ENCODE measurements at places on chromosomes 1 and 21.

- no peak for DNase-seq
Measured at GRCh38 chr1:184051138-184051484, 419 bp upstream of the TSEN15 start.

DNA sequence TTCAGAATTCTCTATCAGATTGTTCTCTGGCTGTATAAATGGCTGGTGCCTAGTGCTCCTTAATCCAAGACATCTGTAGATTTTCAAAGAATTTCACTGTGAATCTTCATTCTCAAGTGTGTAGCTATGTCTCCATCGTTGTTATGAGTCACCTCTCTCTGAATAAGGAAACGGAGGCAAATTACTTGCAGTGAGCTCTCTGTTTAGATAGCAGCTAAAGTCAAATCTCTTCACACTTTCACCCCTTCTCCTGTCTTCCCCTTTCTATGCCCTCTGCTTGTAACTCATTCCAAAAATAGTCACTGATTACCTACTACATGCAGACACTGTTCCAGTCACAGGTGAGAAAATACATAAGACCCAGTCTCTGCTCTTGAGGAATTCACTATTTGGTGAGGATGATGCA lies 39.7 kb downstream of the CHML start:
- peak; percentile 24 for DNase-seq

DNA sequence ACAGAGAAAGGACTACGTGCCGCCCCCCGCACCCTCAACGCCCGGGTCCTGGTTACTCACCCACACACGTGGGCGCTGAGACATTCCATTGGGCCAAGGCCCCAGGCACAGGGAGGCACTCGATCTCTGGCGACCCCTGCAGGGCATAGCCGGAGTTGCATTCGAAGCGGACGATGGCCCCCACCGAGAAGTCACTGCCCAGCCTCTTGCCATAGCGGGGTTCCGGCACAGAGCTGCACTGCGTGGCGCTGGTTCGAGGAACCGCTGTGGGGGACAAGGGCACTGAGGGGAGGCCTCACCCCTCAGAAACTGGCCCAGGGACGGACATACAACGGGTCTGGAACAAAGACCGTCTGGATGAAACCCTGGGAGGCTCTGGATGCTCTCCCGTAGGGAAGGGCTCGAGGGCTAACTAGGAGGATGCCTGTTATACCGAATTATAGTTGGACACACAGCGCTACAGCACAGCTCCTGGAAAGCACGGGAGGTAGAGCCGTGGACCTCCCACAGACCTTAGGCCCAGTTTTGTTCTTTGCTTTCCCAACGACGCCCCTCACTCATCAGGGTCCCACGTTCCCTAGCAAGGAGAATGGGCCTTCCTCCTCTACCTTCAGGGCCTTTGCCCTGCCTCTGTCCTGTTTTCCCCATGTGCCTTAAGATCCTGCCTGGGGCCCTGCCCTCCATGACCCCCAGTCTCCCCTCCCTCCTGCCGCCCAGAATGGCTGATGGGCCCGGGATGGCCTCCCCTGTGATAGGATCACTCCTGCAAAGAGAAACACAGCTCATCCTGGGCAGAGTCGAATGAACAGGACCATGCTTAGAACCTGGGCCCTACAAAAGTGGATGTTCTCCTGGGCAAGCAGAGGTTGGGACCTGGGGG lies 152.8 kb downstream of the ZSCAN20 start:
- DNase-seq = no peak

DNA sequence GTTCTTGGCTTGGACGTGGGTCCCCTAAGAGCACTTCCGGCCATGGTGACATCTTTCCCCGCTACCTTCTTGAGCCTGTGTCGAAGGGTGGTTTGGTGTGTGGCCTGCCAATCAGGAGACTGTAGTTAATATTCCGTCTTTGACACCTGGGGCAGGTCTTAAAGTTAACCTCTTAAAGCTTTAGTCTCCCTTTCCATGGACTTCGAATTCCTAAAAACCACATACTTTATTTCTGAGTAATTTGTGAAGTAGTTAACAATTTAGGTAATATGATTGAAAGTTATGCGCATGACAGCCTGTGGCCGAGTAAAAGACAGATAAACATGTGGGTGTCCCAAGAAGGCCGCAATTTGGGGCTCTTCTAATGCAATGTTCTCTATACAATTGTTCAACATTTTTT lies 10.2 kb upstream of the RAB29 start:
- no peak for DNase-seq

DNA sequence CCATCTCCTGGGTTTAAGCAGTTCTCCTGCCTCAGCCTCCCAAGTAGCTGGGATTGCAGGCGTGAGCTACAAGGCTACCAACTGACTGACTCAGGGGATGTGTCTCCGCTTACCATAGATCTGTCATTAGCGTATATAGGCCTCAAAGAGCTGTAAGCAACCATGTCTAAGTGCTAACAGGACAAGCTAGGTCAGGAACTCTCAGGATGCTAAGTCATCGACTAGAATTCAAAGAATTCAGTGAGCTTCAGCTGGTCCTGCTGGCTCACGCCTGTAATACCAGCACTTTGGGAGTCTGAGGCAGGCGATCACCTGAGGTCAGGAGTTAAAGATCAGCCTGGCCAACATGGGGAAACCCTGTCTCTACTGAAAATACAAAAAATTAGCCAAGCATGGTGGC lies 29.5 kb downstream of the CAPN2 start:
- DNase-seq = no peak

DNA sequence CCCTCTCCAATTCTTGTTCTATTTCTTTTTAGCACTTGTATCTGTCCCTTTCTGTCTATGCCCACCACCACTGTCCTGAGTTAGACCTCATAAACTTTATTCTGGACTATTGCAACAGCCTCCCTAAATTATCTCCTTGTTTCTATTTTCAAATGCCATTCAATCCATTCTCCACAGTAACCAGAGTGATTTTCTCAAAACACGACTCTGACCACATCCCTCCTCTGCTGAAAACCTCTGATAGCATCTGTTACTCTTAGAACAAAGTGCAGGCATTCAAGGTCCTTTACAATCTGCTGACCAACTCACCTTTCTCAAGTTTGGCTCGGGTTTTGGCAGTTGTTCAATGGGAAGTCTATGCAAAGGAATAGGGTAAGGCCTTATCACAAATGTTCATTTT lies 22.8 kb upstream of the GPX7 start:
- DNase-seq = no peak

- DNase-seq = peak; percentile 40
Measured at GRCh38 chr1:3611170-3612019, at the start of gene MEGF6. MEGF6 (minus strand) TSS chr1:3611508; CDS start chr1:3611268, 240 bp downstream.

DNA sequence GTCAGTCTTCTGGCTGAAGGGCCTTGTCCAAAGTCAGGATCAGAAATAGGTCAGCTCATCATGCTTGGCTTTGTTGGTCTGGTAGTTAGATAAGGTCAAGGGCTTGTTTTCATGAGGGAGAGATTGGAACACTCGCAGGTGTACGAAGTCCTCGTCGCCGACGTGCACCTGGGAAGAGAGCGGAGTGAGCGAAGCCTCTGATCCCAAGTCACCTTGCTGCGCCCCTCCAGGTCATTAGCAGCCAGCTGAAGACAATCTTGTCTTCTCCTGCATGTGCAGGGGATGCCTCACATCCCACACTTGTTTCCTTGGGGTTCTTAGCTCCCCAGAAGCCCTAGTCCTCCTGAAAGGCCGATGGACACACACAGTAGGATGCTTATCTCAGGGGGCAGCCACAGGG lies 1.9 kb downstream of the CSTB start:
- no peak for DNase-seq

DNA sequence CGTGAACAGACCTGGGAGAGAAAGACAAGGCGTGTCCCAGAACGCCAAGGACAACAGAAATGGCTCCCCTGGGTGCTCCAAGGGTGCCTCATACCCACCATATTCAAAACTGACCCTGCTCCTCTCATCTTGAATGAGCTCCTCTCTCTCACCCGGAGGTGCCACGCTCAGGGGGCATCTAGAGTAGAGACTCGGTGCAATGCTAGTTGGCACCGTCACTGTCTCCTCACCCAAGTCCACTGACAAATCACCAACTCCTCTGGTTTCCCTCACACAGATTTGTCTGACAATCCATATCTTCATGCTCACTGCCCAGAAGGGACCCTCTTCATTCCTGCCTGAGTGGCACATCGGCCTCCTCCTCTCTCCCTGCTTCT lies 5.0 kb downstream of the TMEM125 start:
- DNase-seq = no peak

DNA sequence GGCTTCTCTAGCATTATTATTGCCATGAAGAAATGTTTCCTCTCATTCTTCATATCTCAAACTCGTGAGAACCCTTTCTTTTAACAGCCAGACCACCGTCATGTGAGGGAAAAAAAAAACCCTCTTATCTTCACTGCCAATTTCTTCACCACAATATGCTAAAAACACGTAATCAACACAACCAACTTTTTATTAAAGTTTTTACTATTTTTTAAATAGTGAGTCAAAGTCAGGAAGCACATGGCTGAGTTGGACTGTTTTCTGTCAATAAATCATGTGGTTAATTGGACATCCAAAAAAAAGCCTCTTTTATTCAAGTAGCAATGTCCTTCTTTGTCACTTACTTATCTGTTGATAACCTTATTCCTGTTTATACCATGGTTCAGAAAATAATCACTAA lies 55.9 kb upstream of the SAMD13 start:
- no peak for DNase-seq

GRCh38 chr1:94096797-94097549 lies 24.0 kb downstream of the ABCA4 start:
- DNase-seq = no peak

DNA sequence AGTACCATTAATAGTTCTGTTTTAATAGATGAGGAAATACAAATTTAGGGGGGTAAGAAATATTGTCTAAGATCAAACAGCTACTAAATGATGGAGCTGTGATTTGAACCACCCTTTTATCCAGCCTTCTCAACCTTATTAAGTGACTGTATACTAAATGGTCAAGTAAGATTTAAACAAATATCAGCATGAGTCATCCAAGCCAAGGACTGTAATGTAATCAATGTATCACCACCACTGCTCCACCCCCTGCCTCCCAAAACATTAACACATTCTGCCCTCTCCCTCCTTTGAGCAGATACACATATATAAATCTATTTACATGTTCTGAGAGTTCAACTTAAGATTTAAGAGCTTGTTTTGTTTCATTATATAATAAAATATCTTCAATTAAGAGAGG lies 58.9 kb downstream of the LRRC40 start:
- no peak for DNase-seq

- no peak for DNase-seq
Measured at GRCh38 chr21:37281993-37282392, 14.9 kb upstream of the VPS26C start.

GRCh38 chr1:32892368-32893197 lies 6.3 kb downstream of the HPCA start:
- peak; percentile 71 for DNase-seq

DNA sequence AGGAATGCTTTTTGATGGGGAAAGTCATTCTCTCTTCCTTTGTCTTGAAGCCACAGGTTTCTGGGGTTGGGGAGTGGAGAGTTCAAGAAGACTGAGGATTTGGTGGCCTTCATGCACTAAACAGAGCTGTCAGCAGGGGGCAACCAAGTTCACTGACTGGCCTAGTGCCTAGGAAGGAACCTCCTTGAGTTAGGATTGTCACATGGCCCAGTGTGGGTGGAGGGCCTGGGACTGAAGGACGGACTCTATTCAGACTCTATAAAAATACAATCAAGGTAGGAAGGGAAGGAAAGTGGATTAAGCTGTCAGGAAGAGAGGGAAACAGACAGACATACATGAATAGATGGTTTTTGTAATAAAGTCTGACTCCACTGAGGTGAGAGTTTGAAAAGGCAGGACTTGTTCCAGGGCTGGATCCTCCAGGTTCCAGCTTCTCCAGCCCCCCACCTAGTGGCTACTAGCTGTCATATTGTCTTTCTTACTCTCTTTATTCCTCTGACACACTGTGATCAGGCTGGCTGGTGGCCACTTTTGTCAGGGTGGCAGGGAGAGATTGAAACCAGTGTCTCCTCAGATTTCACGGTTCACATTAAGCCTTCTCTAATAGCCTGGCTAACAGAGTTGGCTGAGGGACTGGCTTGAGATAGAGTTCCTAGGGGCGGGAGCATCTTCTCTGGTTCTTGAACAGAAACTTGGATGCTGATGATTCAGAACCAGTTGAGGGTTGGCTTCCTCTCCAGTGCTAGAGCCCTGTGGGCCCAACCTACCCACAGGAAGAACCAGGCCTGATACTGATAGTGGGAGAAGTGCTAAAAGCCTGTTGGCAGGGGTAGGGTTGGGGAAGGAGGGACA lies 4.1 kb upstream of the SH3BGRL3 start:
- peak; percentile 84 for DNase-seq

DNA sequence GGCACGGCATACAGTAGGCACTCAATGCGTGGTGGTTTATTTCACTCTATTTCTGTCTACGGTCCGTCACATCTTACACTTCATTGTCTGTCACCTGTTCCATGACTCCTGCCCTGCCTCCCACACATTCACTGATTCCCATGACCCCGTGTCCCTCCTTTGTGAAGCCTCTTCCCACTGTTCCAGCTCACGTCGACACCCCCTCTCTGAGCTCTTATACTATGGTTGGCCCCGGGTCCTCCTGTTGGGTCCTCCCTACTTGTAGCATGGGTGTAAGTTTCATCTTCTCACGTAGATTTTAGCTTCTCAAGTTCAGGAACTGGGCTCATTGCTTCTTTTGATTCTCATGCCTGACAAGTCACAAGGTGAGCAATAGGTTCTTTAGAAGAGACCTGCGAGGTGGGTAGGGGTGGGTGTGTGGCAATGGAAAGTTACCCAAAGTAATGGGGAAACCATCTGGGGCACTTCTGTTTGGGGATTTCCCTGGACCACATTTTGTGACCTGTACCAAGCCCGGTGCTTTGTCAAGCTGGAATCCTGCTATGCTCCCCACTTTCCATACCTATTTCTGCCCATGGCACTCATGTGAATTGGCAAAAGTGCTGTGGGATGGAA lies 22.1 kb upstream of the IL10 start:
- DNase-seq = peak; percentile 67
